Tibial nerve (tissue), 4 donors: ENCODE measurements at places on chromosomes 5 and 9. TPM values are rescaled to one million over a fixed set of nuclear protein-coding genes. Genes with fewer than 3 reads are reported as not detected.
A peak's percentile ranks its signal among the peaks of the same experiment; 100 is the strongest.

- no peak for DNase-seq
Measured at GRCh38 chr5:141872496-141873356, 5.5 kb downstream of the PCDH1 start.

DNA sequence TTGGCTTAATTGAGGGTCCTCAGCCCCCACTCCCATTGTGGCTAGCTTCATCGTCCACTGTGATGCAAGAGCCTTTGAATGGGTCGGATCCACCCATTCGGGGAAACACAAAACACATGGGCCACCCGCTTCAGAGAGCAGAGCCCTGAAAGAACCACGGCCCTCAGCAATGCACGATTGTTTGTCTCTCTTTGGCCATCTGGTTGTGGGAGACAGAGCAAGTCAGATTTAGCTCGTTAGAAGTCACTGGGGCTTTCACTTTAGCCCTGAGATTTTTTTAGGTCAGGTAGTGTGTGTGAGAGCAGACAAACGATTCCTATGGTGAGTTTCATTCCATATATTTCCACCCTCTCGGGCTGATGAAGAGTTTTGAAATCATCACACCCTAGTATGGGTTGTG lies 12.9 kb upstream of the COL15A1 start:
- DNase-seq, result no peak

GRCh38 chr5:150129813-150130492 lies 25.7 kb downstream of the PDGFRB start:
- peak; percentile 72 for DNase-seq

DNA sequence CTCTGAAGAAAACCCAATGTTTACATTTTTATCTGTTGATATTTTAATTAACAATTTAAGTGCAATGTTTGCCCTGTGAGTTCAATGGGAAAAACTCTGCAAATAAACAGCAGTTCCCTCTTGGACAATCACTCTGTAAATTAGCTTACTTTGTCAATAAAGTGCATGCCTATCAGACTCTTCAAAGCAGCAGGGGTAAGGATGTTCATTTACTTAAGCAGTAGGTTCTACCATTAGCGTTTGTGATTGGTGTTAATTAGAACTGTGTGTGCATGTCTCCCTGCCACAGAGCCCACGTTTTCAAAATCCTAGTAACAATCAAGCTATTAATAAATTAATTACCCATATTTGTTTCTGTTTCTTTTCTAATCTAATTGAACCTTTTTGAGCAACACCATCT lies 1921.6 kb upstream of the WWC1 start:
- DNase-seq, result no peak

DNA sequence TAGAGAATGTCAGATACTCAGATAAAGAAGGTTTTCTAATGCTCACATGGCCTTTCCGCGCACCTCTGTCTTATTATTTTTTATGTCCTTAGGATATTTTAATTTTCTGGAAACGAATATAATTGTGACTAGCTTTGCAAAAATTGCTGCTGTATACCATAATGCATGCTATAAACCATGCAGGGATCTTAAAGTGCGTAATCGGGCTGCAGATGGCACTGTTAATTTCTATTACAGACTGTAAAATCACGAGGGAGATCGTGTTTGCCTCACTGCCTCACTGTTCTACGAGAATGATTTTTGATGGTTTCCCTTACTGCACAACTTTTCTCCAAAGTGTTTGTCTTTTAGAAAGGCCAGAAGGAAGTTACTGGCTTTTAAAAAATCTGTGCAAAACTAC lies 356.1 kb downstream of the TUSC1 start:
- DNase-seq, result no peak

Gene GZMA
- 0.90 TPM for total RNA-seq

Gene NPDC1
- 237 TPM for total RNA-seq

GRCh38 chr5:16681876-16682275 lies 65.1 kb upstream of the RETREG1 start:
- no peak for DNase-seq

DNA sequence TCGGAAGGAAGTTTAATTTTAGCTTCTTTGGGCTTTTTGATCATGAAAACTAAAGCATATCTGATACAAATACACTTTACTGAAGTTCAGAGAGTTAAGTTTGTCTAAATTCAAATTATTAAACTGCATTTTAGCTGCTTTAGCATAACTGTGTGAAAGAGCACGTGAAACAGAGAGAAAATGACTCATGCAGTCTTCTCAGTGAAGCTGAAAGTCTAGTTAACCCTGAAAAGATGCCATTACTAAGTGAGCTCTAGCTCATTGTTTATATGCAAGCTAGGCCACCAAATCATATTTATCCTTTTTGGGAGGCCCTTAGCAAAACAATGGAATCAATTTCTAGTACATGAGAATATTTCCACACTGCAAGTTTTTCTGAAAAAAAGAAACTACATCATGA lies 27.6 kb downstream of the TPD52L3 start:
- DNase-seq, result no peak

GRCh38 chr9:106868565-106868964 lies 5.6 kb downstream of the ZNF462 start:
- DNase-seq, result peak; percentile 18

DNA sequence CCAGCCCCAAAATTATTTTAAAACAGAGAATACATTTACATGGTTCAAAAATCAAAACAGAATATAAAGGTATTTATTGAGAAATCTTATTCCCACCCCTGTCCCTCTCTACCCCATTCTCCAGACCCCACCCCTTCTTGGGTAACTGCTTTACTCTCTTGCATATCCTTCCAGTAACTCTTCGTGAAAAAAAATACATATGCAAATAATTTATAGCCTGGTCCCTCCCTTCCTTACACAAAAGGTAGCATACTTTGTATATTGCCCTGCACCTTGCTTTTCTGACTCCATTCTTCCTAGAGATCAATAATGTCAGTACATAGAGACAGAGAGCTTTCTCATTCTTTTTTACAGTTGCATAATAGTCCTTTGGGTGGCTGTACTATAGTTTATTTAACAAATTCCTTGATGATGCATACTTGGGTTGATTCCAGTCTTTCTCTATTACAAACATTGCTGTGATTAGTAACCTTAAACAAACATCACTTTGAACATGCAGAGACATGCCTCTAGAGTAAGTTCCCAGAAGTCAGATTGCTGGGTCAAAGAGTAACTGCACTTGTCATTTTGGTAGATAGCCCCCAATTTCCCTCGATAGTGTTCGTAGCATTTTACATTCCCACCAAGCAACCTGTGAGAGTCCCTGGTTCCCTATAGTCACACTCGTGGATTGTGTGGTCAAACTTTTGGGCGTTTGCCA lies 47.9 kb downstream of the STOM start:
- no peak for DNase-seq

GRCh38 chr9:115461280-115461679 lies 343.3 kb upstream of the TNC start:
- peak; percentile 20 for DNase-seq

DNA sequence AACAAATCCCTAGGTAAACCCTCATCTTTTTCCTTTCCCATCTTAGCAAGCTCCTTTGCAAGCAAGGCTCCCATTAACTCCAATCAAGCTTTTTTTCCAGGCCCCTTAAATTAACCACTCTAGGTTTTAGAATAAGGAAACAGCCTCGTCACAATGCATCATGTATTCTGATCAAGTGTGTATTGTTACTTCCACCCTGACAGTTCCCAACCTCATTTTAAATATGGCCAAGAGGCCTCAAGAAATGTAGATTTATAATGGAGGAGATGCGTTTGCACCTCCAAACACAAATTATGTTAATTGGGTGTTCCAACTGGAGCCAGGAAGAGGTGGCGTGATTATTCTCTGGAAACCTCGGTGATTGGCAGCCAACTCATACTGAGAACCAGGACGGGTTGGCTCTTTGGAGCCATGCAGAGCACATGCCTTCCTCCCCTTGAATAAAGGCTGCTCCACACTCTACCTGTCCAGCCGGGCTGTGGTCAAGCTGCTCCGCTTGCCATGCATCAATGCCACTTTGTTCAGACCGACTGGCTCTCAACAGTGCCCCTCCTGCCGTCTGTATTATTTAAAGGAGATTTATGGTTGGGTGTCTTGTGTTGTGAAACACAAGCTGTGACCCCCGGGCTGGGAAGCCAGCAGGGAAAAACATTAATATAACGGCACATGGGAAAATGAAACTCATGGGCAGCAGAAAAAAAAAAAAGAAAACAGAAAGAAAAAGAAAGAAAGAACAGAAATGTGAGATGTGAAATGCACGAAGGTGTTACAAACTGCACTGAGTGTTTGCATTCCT lies 191.1 kb downstream of the EBF1 start:
- no peak for DNase-seq

GRCh38 chr5:132479111-132479951 lies 11.2 kb downstream of the IRF1 start:
- no peak for DNase-seq

DNA sequence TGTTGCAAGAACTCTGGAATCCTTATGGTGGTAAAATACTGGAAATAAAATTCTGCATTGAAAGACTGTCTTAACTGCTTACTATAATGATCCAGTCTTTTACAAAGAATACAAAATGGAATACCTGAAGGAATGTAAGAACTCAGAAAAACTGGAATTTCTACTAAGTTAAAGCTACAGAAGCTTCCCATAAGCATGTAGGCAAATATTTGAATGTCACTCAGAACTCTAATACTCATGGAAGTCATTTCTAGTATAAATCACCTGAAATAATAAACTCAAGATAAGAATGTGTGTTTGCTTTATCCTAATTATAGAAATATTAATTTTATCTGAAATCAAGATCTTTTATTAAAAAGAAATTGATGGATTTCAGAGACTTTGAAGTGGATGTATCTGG lies 54.8 kb downstream of the FEM1C start:
- DNase-seq, result no peak

Gene CD274
- 4.2 TPM for total RNA-seq

Gene F2RL1
- total RNA-seq, result not detected

GRCh38 chr5:101943784-101944183 lies 352.3 kb downstream of the SLCO4C1 start:
- DNase-seq, result no peak

GRCh38 chr5:67426961-67427849 lies 230.6 kb upstream of the CD180 start:
- no peak for DNase-seq

DNA sequence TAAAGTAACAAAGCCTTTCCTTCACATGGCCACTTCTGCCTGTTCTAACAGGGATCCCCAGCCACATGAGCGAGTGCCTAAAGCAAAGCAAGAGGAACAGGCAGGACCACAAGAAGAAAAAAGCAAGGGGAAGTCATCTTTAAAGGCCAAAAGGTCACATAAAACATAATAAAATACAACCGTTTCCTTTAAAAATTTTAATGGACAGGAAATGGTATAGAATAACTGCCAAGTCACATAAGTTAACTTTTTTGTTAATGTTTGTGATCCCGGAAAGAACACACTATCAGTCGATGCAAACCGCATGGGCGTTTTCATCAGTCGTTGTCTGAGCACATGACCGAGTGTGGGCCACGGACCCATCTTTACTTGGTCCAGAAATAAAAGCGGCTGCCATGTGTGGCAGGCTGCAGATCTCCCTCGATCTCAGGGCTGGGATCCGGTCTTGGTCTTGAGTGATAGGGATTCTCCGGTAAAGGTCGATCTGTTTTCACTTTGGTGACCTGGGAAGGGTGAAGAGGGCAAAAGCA lies 15.6 kb downstream of the NDUFA8 start:
- DNase-seq, result no peak

Gene EPB41L4B
- total RNA-seq, result 19.3 TPM

Gene GLDC
- 14.4 TPM for total RNA-seq

DNA sequence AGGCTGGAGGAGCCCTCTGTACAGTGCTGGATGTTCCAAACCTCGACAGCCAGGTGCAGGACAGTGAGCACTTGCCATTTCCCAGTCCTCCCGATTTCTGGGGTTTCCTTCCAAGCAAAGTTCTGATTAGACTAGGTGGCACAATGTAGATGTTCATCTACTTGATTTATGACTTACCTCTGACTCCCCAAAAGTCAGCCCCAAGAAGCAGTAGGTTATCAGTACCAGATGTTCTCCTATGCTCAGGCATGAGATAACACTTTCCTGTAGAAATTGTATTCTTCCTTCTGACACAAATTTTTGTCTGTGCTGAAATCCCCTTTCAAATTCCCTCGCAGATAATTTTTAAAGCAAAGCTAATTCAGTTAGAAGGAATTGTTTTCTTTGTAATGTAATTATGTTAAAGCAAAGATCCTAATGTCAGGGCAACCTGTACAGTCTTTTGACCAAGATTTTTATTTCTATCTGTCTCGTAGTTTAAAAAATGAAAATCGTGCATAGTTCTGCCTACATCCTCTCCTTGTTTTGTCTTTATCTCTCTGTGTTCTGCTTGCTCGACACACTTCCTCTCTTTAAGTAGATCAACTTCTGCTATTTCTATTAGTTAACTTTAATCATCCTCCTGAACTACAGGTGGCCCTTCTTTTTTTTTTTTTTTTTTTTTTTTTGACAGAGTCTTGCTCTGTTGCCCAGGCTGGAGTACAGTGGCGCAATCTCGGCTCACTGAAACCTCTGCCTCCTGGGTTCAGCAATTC lies 102.4 kb upstream of the PJA2 start:
- DNase-seq, result no peak

Gene OSMR
- total RNA-seq, result 35.8 TPM

DNA sequence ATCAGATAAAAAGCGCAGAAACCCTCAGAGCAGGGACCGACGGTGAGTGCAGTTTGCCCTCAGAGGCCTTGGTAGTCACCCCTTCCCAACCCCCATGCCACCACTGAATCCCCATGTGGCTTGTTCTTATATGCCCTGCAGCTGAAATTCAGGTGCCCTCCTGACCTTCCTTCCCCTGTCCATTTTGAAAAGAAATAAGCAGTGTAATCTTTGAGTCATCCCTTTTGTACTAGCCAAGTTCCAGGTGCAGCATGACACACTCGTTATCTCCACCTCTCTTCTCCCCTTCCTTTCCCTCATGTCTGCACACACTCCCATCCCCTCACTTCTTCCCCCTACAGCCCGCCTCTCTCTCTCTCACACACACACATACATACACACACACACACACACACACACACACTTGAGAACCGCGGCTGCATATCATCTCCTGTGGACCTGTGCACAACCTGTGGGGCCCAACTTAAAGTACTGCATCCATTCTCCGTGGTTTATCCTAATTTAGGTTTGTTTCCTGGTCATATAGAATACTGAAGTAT lies 53.1 kb downstream of the SYK start:
- no peak for DNase-seq

- peak; percentile 67 for DNase-seq
Measured at GRCh38 chr9:136551401-136552116, 5.7 kb upstream of the NOTCH1 start.

Gene BARHL1
- not detected for total RNA-seq

- DNase-seq, result no peak
Measured at GRCh38 chr5:133467335-133467779, 145.0 kb downstream of the FSTL4 start.
